Caudate nucleus (tissue), 63 donors: ENCODE measurements at places on chromosomes 11 and 22.

- DNase-seq: no peak
These were observed 7.8 kb upstream of the FAT3 start for GRCh38 chr11:92216789-92217188.

DNA sequence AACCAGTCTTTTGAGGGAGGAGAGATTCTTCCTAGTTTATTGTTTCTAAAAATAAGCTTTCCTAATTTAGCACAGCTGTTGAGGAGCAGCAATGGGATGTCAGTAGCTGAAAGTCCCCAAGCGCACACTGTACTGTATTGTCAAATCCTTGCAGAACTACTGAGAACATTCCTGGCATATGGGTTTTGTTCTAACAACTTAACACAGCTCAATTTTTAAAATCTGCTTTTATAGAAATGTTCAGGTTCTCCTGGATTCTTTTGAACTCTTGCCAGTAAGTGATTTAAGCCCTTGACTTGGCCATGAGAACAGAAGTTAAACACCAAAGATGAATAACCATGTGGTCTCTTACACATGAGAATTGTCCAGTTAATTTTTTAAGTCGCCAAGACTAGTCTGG lies 218.6 kb downstream of the FAT3 start:
- peak; percentile 1 for DNase-seq

- no peak for DNase-seq
These were observed 251.8 kb downstream of the TENM4 start for GRCh38 chr11:79189055-79189454.

DNA sequence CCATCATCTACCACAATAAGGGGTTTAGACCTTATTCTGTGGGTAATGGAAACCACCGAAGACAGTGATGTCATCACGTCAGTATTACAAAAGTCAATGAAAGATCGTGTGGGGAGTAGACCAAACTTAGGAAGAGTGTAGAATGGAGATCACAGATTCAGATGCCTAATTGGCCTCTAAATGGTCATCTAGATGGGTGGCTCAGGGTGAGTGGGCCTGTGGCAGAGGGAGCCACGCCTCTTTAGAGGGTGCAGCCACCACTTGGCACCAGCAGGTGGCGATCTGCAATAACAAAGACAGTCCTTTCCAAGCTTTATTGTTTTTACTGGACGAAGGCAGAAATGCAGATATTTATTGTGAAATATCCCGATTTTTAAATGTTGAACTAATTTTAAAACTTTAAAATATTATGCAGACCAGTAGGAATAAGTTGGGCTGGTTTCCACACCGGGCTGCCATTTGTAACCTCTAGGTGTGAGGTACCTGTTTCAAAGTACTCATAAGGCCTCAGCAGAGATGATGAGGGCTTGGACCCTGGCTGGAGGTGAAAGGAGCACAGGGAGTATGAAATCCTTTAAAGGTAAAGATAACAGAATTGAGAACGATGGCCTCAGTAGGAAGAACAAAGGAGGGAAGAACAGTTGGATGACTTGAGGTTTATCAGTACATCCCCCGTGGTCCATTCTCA lies 222.0 kb downstream of the DBX1 start:
- no peak for DNase-seq

GRCh38 chr11:69000831-69001242 lies 12.2 kb downstream of the MRGPRF start:
- peak; percentile 37 for DNase-seq

- no peak for DNase-seq
These were observed 10.9 kb downstream of the USH1C start for GRCh38 chr11:17533341-17533740.

- no peak for DNase-seq
These were observed 9.3 kb downstream of the MS4A3 start for GRCh38 chr11:60065801-60066200.

GRCh38 chr11:35825386-35825785 lies 118.5 kb upstream of the LDLRAD3 start:
- DNase-seq: no peak

GRCh38 chr11:34245041-34245440 lies 112.8 kb downstream of the ABTB2 start:
- DNase-seq: no peak

- DNase-seq: no peak
These were observed 73.9 kb downstream of the BDNF start for GRCh38 chr11:27626269-27626937.

GRCh38 chr11:63892228-63892627 lies 24.7 kb downstream of the RCOR2 start:
- no peak for DNase-seq
